ENCODE measurements at places on chromosomes 16 and 17.

- no peak for DNase-seq
Observed at GRCh38 chr17:55272711-55273578, 8.2 kb downstream of the HLF start.

- peak; percentile 38 for DNase-seq
Observed at GRCh38 chr17:37828651-37829124, 83.8 kb upstream of the HNF1B start.

- DNase-seq, result no peak
Observed at GRCh38 chr17:43581613-43582012, 35.5 kb upstream of the ETV4 start.

DNA sequence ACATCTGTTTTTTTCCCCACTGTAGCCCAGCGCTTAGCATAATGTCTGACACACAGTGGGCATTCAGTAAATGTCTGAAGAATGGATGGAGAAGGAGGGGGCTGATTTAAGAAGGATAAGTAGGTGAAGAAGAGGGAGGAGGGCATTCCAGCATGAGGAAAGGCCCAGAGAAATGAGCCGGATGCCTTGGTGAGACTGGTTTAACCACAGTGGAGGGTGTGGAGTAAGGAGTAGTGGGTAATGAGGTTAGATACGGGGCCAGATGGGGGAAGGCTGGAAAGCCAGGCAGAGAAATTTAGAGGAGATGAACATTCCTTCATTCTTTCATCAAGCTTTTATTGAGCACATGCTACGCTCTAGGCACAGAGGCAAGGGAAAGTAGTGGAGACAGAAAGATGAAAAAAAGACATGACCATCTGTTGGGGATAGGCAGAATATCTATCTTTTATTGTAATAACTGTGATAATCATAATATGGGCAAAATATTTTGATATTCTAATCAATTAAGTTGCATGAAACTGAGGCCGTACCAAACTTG lies 43.7 kb upstream of the NFAT5 start:
- DNase-seq, result no peak

GRCh38 chr17:40343219-40344119 lies 21.1 kb downstream of the GJD3 start:
- DNase-seq, result no peak

GRCh38 chr16:75433732-75434413 lies 570 bp upstream of the CFDP1 start:
- peak; percentile 93 for DNase-seq

- DNase-seq, result no peak
Observed at GRCh38 chr17:9272501-9273200, 251.3 kb downstream of the NTN1 start.

- no peak for DNase-seq
Observed at GRCh38 chr17:79196913-79197312, 122.3 kb downstream of the ENGASE start.

GRCh38 chr17:78795861-78796516 lies 13.9 kb upstream of the CYTH1 start:
- DNase-seq, result no peak

DNA sequence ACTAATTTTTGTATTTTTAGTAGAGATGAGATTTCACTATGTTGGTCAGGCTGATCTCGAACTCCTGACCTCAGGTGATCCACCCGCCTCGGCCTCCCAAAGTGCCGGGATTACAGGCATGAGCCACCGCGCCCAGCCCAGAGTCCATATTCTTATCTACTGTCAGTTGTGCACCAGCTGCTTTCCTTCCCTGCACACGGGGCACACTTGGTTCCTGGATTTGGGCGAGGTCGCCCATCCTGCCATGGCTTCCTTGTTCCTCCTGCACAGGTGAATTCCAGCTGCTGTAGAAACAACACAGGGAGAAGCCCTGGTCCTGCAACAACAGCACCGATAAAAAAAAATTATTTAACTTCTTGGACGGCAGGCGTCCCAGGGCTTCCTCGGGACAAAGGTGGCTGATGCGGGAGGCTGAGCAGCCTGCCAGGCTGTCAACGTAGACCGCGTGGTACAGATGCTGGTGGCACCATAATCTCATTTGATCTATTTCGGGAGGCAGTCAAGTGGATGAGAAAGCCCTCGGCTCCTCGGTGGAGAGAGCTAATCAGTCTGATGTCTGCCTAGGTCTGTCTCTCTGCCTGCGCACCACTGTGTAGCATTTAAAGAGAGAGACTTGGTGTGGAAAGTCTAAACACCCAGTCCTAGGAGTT lies 19.1 kb downstream of the RGS9 start:
- no peak for DNase-seq

DNA sequence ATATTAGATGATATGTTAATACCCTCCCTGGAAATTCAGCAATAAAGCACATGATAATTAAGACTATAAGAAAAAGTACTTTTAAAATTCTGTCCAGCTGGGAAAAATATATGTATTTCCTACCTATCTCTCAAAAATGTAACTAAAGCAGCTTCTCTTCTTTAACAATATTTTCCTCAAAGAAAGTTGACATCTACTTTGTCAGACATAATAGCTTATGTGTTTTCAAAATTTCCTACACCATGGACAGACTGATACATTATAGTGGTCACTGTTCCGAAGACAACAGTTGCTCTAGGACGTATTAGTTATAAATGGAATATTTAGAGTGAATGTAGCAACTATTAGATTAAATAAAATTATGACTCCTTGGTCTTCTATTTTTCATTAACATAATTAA lies 131.4 kb upstream of the NACA2 start:
- no peak for DNase-seq

DNA sequence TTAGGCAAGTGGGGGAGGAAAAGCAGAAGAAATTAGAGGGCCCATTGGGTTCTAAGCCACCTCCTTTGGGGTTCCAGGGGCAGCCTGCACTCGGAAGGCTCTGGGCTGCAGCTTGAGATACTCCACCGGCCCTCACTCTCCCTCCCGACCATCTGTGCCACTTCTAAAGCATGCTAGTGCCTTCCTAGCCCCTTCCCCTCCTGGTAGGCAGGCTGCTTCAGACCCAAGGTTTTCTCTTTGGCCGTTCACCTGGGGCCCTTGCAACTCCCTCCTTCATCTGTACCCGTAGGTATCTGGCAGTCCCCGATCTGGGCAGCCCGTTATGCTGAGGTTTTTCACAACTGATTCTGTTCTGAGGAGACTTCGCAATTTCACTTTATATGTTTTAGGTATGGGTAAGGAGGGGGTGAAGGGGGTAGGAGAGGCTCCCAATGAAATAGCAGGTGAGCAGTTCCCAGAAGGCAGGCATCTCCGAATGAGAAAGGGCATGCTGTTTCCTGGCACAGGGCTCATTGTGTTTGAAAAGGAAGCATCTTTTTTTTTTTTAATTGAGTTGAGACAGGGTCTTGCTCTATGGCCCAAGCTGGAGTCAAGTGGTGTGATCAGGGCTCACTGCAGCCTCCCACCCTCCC lies 98.7 kb downstream of the RAB11FIP4 start:
- no peak for DNase-seq

DNA sequence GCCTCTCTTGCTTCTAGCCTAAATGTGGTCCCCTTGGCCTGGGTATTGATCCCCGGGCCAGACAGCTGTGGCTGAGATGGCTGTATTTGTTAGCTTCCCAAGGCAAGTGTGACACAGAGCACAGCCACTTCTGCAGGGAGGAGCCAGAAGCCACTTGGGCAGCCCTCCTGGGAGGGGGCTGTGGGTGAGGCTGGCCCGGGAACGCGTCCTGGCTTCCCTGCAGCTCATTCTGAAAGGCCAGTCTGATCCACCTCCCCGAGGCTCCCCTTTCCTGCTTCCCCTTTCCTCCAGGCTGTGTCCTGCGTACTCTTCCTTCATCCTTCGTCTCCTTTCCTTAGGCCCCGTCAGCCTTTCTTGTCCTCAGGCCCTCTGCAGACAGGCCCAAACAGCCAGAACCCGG lies 8.0 kb downstream of the SERPINF2 start:
- no peak for DNase-seq
